Effector CD8-positive, alpha-beta T cell (primary cell): ENCODE measurements at places on chromosomes 4 and X.
A peak's percentile ranks its signal among the peaks of the same experiment; 100 is the strongest.

GRCh38 chr4:108849611-108850168, 86.8 kb upstream of the ETNPPL start:
- DNase-seq: no peak

DNA sequence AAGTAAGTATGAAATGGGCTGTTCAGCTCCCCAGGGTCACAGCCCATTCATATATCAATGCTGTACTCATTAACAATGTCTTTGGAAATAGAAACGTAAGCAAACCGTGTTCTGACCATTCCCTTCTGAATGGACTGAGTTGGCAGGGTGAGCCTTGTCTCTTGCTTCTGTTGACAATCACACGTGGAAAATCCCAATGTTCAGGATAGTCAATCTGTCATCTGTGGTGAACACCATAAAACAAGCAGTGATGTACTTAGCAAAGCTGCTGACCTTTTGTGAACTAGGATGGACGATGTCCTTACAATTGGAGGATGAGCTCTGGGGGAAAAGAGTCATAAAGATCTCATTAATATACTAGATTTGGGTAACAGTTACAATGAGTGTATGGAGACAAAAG, 109.6 kb upstream of the PAQR3 start:
- DNase-seq: no peak

DNA sequence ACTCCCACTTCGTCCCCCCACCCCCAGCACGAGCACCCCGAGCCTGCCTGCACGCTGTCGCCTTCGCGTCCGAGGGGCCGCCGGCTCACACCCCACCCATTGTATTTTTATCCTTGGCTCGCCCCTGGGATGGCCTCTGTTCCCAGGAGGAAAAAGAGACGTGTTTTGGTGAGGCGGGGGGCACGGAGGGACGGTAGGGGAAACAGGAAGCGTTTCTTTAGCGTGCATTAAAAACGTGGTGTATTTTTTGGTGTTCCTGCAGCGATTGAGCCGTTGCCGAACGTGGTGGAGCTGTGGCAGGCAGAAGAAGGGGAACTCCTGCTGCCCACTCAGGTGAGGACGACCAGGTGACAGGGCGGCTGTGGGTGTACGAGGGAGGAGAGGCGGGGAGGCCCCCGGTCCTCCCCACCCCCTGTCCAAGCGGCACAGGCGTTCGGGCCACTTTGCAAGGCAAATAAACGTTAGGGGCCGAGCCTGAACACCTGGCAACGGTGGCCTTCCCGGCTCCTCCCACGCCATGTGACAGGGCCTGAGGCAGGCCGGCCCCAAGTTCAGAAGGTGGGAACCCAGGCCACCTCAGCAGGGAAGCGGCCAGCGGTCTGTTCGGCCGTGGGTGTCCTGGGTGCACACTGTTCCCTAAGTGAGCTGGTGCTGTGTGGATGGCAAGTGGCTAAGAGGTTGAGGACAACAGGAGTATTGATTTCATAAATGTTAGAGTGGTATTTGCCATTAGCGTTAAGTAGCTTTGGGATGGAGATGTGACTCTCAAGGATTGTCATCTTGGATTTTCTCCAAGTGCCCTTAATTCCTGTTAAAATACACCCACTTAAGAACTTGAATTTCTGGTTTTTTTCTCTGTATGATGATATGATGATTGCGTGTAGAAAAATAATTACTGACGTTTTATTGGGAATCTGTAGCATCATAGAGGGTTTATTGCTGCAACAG, 1.1 kb downstream of the TMEM131L start:
- peak; percentile 8 for DNase-seq

- no peak for DNase-seq
Observed at GRCh38 chr4:122854447-122855352, 28.1 kb downstream of the FGF2 start.

DNA sequence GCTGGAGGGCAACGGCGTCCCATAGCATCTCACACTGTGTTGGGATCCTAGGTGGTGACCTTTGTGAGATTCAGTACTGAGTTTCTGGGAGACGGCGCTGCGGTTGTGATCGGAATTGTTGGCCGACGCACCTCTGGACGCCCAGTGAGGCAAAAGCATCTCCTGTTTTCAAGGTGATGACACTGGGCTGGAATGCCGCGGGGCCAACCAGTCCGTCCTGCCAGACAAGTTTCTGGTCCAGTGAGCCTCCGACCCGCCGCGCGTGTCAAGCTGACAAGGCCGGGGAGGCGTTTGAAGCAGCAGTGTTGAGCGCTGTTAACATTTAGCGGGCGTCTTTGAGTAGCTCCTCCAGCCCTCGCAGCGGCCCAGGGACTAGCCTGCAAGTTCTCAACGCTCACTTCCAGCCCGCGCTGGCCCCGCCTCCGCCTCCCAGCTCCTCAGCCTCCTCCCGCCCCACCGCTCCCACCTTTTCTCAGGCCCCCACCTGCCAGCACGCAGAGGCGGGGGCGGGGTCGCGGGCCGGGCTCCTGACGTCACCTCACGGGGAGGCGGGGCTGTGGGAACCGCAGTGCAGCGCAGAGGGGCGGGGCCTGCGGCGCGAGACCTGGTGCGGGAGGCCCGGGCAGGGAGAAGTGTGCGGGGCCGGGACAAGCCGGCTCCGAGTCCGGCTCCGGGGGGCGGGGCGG, 482 bp upstream of the CDS1 start:
- DNase-seq: peak; percentile 90

DNA sequence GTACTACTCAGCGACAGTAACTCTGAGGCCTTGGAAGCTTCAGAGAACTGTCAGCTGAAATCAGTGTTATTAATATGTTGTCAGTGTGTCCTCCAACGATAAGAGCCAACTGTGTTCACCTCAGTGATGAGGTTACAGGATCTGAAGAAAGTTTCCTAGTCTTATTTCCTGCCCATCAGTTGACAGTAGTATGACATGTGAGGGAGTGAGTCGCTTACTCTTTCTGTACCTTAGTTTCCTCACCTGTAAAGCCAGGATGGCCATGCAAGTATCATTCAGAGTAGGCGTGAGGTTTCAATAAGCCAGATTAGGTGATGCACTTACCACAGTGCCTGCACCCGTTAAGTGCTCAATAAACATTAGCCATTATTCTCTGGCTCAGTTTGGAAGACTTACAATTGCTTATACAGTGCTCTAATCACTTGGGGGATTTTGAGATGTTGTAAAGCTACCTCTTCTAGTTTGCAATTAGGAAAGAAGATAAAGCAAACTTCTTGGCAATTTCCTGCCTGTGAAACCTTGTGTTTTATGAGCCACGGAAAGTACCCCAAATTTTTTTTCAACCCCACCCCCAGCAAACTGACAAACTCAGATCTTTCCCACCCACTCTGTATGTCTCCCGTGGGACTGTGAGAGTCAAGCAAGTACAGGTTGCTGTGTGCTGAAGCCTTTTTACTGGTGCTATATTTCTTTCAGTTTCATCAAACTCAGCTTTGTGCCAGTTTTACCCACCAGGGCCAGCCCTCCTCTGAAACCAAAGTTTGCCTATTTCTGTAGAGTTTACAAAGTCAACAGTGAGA, 62.2 kb downstream of the ANXA3 start:
- DNase-seq: no peak

DNA sequence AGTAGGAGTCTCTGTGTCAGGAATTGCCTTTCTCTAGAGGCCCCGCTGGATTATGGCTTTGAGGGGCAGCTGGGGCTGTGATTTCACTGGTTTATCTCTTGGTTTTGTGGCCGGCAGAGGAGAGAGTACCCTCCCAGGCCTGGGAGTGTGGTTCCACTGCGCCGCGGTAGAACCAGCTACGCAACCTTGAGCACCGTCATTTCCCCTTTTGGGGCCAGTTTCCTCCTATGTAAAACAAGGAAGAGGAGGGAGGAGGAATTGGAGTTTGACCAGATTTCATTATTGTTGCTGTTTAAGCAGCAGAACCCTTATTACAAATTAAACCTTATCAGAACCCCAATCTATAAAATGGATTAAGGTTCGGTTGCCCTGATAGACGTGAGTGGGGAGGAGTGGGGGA, 4.4 kb downstream of the SOX3 start:
- DNase-seq: no peak

GRCh38 chr4:8394806-8395205, 45.7 kb downstream of the ACOX3 start:
- no peak for DNase-seq

DNA sequence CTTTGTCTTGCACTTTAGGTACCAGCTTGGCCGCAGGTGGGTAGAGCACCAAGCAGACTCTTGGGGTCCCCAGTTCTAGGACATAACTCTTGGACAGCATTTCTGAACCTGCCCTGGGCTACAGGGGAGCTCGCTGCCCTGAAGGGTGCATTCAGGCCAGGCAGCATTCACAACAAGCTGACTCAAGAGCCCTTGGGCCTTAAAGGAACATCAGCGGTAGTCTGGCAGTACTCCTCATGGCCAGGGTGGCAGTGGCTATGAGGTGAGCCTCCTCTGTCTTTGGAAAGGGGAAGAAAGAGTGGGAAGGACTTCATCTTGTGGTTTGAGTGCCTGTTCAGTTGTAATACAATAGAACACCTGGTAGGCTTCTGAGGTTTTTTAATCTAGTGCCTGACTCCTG, 24.8 kb upstream of the SMARCA5 start:
- DNase-seq: no peak

- no peak for DNase-seq
Observed at GRCh38 chrX:107562482-107562881, 65.8 kb upstream of the PRPS1 start.

- DNase-seq: no peak
Observed at GRCh38 chr4:53583513-53583912, 7.8 kb downstream of the LNX1 start.

- no peak for DNase-seq
Observed at GRCh38 chr4:120155287-120155686, 88.6 kb upstream of the MAD2L1 start.
